Sciatic nerve (tissue), 2 donors: ENCODE measurements at places on chromosomes 7 and 10.

GRCh38 chr7:18287482-18287881, 208.1 kb upstream of the HDAC9 start:
- DNase-seq, result no peak

DNA sequence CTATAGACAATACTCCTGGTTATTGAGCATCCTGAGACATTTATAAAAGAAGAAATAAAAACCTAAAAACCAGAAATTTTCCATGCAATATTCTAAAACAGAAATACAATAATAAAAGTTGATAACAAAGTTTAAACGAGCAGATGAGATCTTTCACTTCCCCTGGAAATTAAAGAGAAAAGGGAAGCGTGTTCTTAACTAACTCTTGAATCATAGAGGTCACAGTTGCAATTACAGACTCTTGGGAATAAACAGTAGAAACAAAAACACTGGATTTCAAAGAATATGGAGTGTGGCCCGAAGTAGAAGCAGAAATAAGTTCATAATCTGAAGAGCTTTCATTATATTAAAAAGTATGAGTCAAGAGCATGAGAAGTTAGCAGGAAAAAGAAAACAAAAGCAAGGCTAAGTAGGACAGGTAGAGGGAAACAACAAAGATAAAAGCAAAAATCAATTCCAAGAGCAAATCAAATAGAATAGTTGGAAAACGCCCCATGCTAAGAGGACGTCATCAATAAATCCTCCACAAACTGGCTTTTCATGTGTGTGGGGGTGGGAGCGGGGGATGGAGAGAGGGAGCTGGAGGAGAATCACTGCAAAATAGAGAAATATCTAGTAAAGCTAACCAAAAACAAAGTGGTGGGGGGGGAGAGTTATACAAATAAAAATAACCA, 55.2 kb upstream of the C10orf71 start:
- DNase-seq, result no peak

DNA sequence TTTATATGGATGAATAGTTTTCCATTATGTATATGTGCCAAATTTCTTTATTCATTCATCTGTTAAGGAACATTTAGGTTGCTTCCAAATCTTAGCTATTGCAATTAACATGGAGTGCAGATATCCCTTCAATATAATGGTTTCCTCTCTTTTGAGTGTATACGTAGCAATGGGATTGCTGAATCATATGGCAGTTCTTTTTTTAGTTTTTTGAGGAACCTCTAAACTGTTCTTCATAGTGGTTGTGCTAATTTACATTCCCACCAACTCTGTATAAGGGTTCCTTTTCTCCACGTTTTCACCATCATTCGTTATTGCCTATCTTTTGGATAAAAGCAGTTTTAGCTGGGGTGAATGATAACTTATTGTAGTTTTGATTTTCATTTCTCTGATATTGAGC, 46.5 kb downstream of the FAS start:
- no peak for DNase-seq

GRCh38 chr7:96182424-96183158, 139.3 kb downstream of the SLC25A13 start:
- no peak for DNase-seq

DNA sequence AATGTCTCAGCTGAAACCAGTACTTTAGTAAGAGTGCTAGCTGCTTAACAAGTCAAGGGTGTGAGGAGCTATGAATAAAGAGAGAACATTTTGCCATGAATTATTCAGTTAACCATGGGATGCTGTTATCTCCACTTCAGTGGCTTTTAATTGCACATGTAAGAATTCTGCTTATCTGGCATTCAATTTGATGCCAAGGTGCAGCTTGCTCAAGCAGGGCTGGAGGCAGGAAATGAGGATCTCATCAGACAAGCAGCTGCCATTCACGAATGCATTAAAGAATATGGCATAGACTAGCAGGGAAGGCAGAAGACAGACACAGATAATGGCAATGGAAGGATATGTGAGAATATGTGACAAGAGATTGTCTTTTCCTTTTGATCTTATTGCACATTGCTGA, 697.8 kb downstream of the NRG3 start:
- no peak for DNase-seq

DNA sequence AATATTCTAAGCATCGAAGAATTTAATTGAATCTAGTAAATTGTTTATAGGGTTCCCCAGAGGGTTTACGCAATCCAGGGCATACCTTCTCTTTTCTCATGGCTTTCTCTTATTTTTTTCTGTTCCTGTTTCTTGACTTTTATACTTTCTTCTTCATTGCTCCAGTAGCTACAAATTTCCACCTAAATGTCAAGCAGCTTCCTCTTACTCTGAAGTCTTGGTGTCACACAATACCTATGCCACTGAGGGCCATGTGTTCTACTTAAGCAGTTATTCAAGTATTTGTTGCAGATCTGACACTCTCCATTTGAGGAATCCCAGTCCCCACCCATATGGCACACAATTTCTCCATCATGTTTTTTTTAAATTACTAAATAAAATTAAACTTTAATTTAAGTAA, 343.1 kb upstream of the MBL2 start:
- DNase-seq, result no peak

- DNase-seq, result no peak
These were observed 126.0 kb downstream of the SKIDA1 start for GRCh38 chr10:21399392-21400035.

DNA sequence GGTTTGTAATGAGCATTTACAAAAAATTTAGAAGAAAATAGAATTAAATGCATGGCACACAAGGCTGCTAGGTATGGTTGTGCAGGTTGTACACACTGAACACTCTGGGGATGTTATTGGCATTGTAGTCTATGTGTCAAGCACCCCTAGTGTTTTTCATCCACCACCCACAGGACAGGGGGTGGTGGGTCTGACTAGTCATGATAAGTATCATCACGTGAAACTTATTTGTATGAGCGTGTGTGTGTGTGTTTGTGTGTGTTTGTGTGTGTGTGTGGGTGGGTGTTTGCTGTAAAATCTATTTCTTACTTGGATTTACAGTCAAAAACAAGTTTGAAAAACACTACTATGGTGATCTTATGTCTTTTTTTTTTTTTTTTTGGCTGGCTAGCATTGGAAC, 66.5 kb downstream of the MAP3K8 start:
- no peak for DNase-seq

GRCh38 chr7:18552943-18553604, 57.5 kb downstream of the HDAC9 start:
- DNase-seq, result no peak

DNA sequence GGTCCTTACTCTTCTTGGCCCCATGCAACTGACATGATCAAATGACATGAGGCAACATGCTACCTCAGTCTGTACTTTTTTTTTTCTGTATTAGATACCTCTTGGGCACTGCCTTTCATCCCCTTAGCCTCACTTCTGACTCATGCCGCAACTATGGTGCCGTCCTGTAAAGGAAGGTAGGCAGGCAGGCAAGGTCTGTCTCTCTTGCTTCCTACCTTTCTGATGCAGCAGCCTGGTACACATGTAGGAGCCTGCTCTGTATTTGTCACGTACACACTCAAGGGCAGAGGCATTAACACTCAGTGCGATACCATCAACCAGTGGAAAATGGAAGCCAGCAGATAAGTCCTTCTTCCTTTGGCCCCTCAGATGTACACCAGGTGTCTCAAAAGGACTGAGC, 146.7 kb downstream of the ATE1 start:
- DNase-seq, result no peak

DNA sequence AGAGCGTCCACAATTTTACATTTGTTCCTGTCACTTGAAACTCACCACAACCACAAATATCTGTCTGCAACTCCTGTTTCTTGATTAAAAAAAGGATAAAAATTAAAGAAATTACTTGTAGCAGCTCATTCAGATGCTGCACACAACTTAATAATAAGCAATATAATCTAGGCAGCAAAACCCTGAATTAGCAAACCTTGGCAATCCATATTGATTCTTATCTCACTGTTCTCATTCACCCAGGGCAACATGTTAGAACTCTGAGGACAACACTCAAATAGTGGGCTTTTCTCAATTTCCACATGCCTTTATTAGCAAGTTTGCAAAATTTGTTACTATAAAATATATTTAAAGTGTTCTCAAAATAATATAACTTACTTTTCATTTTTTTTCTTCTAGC, 38.9 kb downstream of the BAZ1B start:
- DNase-seq, result no peak

- DNase-seq, result no peak
These were observed 48.4 kb downstream of the AOC1 start for GRCh38 chr7:150900675-150901074.

- no peak for DNase-seq
These were observed 175.4 kb downstream of the AUTS2 start for GRCh38 chr7:69773535-69774225.
